Activated CD4-positive, alpha-beta T cell treated with anti-CD3 and anti-CD28 coated beads, Interleukin-10, Interleukin-2, amounts not matched to agents 100 ng/mL and 50 ng/mL, durations not matched to agents 16 hours and 8 hours (primary cell): ENCODE measurements at places on chromosomes 1 and 21.
A peak's percentile ranks its signal among the peaks of the same experiment; 100 is the strongest.

DNA sequence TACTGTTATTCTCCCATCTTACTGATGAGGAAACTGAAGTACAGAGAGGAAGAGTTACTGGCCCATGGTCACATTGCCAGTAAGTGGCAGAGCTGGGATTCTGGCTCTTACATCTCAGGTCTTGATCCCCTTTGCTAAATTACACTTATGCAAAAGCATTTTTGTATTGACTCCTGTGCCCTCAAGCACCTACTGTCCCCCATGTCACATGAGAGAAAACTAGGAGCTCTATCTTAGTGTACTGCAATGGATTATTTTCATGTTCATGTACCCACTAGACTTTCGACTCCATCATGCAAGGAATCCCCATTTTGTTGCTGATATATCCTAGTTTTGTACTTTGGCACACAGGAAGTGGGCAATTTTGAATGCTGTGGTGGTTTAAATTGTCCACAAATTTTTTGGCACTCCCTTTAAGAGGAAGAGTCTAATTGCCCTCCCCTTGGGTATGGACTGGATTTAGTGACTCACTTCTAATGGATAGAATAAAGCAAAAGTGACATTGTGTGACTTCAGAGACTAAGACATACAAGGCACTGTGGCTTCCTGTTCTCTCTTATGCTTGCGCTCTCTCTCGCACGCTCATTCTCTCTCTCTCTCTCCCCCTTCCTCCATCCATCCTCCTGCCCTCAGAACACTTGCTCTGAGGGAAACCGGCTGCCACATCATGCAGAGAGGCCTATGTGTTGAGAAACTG, 43.5 kb upstream of the JAK1 start:
- peak; percentile 9 for DNase-seq

DNA sequence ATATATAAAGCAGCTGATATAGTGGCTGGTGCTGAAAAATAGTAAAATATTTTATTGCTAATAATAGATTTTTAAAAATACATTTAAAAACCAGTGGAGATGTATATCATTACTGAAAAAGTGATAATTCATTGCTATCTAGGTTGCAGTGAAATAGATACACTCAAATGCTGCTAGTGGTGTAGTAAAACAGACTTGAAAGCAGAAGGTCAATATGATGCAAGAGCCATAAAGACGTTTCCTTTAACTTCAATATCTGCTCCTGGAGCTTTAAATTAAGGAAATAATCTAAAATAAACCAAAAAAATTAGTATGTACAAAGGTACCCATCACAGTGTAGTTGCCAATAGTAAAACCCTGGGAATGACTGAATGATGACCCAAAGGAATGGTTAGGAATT, 26.2 kb downstream of the RHEX start:
- no peak for DNase-seq

GRCh38 chr1:111487133-111487532, 13.3 kb downstream of the C1orf162 start:
- DNase-seq, result no peak

- DNase-seq, result peak; percentile 73
These were observed 12.6 kb downstream of the PYCR2 start for GRCh38 chr1:225911191-225912130.
